ENCODE measurements at places on chromosomes 12 and 14.

- DNase-seq, result no peak
Observed at GRCh38 chr12:26632756-26633155, 200.2 kb downstream of the ITPR2 start.

DNA sequence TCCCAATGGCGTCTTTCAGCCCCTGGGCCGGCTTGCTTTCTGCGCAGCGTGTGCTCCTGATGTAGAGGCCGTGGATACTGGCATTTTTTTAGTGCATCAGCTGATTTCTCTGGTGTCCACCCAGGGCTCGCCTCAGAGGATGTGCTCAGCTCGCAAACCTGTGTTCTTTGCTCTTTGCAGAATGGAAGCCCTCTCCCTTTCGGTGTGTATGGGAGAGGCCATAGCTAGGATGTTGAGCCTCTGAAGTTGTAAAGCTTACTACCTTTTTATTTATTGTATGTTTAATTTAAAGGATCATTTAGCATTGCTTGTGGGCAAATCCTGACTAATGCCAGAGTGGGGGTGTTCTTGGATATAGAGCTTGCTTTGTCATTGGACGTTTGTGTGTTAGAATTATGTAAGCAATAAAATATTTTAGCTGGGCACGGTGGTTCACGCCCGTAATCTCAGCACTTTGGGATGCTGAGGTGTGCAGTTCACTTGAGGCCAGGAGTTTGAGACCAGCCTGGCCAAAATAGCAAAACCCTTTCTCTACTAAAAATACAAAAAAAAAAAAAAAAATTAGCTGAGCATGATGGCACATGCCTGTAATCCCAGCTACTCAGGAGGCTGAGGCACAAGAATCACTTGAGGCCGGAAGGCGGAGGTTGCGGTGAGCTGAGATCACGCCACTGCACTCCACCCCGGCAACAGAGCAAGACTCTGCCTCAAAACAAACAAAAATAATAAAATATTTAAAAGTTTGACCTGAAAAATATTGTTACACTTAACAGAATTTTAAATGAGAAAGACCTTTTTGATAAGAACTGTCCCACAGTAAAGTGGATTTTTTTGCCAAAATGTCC is 52.6 kb upstream of the MMP17 start:
- no peak for DNase-seq

GRCh38 chr12:54991161-54991990 is 6.8 kb upstream of the TESPA1 start:
- DNase-seq, result no peak

DNA sequence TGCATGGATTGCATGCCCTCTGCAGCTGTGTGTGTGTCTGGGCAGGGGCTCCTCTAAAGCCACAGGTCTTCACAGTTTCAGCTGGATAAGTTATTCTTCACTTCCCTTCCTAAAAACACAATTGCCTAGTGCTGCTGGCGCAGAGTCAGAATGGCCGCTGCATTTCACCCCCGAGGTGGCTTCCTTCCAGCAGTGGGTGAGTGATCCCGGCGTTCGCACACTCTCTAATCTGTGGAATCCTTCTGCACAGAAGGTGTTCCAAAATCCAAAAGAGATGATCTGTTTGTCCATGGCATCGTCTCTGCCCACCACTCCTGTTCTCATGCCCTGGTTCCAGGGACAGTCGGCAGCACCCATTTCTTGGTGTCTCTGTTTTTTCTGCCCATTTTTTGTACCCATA is 340.7 kb downstream of the DPF3 start:
- no peak for DNase-seq

DNA sequence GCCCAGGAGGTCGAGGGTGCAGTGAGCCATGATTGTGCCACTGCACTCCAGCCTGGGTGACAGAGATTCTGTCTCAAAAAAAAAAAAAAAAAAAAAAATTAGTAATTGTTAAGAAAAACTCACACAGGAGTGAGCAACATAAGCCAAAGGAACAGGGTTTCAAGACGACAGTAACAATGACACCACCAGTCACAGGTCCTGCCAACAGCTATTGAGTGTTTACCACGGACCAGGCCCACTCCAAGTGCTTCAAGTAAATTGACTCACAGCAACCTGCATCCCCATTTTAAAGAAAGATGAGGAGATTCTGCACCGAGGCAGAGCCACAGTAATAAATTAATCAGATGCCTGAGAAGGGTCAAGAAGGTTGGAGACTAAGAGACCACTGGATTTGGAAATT is 194.5 kb downstream of the DPF3 start:
- no peak for DNase-seq

- no peak for DNase-seq
Observed at GRCh38 chr12:85621041-85621440, 215.2 kb downstream of the RASSF9 start.

DNA sequence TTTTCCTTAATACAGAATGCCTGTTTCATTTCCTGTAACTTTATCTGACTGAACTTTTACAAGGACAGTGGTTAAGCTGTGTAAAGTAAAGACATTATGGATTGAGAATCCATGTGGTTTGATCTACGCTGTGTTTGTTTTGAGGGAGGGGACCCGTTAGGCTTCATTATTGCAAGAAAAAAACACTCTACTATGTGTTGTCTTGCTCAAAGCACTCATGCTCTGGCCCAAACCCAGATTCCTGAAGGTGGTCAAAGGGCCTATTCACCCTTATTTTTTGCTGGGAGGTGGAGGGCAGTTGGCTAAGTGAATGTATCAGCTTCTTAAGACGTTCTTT is 11.9 kb downstream of the RNF10 start:
- DNase-seq, result no peak

- DNase-seq, result no peak
Observed at GRCh38 chr12:95949477-95950206, 6.5 kb downstream of the AMDHD1 start.

GRCh38 chr14:63212776-63213500 is 8.7 kb downstream of the RHOJ start:
- DNase-seq, result no peak

GRCh38 chr12:85755760-85756159 is 80.4 kb downstream of the RASSF9 start:
- DNase-seq, result no peak

All from myocyte (in vitro differentiated cells).